ENCODE measurements at places on chromosomes 13 and 19.
A peak's percentile ranks its signal among the peaks of the same experiment; 100 is the strongest.

- no peak for DNase-seq
These were observed 35.4 kb downstream of the DOCK9 start for GRCh38 chr13:98942485-98942884.

DNA sequence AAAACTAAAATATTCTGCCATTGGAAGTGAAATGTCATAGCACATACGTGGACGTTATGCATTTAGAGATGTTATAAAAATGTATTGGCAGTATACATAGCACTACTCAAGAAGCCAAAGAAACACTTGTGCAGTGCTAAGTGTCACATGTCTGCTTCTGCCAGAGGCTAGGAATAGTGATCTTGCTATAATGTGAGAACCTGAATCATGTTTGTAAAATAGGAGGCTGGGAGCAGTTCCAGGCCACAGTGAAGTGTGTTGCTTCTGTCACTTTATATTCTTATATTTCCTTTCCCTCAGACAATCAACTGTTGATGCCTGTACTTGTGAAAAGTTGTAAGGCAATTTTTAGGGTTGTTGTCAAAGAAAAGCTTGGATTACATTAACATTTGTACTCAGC is 3.4 kb downstream of the TRAPPC2B start:
- DNase-seq, result no peak

DNA sequence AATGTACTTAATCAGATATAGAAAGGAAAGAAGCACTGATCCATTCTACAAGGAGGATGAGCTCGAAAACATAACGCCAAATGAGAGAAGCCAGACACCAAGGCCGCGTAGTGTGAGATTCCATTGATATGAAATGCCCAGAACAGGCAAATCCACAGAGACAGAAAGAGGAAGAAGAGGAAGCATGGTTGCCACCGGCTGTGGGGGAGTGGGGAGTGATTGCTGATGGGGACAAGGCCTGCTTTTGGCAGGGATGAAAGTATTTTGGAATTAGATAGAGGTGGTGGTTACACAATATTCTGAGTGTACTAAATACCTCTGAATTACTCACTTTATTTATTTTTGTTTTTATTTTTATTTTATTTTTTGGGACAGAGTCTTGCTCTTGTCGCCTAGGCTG is 50.2 kb upstream of the KLF2 start:
- DNase-seq, result no peak

GRCh38 chr19:46786236-46787039 is 2.0 kb downstream of the SLC1A5 start:
- DNase-seq, result peak; percentile 84

- no peak for DNase-seq
These were observed 13.7 kb downstream of the PTH2 start for GRCh38 chr19:49409441-49410029.

- no peak for DNase-seq
These were observed 175.7 kb downstream of the URI1 start for GRCh38 chr19:30117636-30118145.

DNA sequence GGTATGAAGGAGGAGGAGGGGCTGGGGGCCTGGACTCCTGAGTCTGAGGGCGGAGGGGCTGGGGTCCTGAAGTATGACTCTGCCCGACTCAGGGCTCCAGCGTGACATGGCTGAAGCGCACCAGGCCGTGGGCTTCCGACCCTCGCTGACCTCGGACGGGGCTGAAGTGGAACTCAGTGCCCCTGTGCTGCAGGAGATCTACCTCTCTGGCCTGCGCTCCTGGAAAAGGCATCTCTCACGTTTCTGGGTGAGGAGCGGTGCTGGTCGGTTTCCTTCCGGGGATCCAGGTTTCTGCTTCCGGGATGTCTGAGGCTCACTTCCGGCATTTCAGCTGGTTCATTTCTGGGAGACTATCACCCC is 1.2 kb downstream of the CPT1C start:
- no peak for DNase-seq

GRCh38 chr13:29861694-29862110 is 11.3 kb upstream of the UBL3 start:
- DNase-seq, result no peak

DNA sequence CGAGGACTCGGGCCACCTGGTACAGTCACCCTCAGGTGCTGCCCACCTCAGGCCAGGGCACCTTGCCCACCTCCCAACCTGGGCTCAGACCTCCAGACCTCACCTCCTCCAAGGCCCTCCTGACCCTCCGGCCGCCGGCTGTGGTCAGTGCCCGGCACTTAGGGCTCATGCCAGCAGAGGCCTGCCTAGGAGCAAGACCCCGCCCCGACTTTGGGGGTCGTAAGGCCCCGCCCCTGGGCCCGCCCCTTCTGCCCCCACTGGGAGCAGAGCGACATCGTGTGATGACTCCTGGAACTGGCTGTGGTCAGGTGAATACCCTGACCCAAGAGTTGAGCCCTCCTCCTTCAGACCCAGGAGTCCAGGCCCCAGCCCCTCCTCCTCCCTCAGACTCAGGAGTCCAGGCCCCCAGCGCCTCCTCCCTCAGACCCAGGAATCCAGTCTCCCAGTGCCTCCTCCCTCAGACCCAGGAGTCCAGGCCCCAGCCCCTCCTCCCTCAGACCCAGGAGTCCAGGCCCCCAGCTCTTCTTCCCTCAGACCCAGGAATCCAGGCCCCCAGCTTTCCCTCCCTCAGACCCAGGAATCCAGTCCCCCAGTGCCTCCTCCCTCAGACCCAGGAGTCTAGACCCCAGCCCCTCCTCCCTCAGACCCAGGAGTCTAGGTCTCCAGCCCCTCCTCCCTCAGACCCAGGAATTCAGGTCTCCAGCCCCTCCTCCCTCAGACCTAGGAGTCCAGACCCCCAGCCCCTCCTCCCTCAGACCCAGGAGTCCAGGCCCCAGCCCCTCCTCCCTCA is at the start of gene SBK2:
SBK2 (minus strand) TSS at position 183 of the 790 bp plus-strand sequence. CDS start 839 bp downstream, outside the sequence.
- DNase-seq, result no peak

- DNase-seq, result no peak
These were observed 19.6 kb downstream of the MOB3A start for GRCh38 chr19:2076526-2076944.

GRCh38 chr19:50814883-50815282 is 8.7 kb downstream of the KLK1 start:
- DNase-seq, result no peak

Measured in GM13977 (cell line).